ENCODE measurements at places on chromosomes 11 and 22.

GRCh38 chr11:1763796-1764661, at the start of gene CTSD:
TSS of gene CTSD (minus strand) at chr11:1763927. CDS start at chr11:1763859, 68 bp downstream.
- DNase-seq: peak; percentile 32

GRCh38 chr11:64870176-64870892, 8.1 kb downstream of the EHD1 start:
- DNase-seq: no peak

- DNase-seq: no peak
These were observed 66.0 kb downstream of the TBC1D22A start for GRCh38 chr22:46828323-46828900.

DNA sequence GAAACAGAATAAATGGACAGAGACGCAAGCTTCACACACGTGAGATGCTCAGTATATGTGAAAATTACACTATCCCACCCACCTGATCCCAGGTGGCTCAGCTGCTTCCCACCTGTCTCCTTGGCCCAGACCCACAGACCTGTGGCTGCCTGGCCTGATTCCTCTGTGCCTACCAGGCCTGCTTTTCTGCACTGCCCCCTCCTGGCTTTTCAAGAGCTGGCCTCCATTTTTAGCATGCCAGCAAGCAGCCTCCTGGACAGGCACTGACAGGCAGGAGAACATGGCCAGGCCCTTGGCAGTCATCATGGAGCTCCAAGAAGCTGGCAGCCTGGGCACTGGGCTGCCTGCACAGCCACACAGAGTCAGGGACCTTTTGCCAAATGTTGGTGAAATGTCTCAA, 79.5 kb upstream of the HMGXB4 start:
- no peak for DNase-seq

DNA sequence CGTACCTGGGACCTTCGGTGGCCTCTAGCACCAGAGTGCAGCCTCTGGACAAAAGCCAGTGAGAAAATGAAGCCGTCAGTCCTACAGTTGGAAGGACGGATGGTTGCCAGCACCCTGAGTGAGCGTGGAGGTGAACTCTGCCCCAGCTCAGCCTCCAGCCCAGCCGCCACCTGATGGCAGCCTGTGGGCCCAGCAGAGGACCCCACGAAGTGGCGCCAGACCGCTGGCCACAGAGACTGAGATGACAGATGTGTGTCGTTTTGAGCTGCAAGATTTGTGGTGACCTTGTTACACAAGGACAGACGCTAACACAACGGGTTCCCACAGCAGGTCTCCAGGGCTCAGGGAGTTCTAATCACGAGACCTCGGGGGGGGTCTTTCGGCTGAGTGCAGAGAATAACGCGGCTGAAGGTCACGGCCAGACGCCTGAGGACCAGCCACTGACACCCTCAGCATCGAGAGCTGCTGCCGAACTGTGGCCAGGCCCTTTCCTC, 75.0 kb downstream of the BRD1 start:
- no peak for DNase-seq

DNA sequence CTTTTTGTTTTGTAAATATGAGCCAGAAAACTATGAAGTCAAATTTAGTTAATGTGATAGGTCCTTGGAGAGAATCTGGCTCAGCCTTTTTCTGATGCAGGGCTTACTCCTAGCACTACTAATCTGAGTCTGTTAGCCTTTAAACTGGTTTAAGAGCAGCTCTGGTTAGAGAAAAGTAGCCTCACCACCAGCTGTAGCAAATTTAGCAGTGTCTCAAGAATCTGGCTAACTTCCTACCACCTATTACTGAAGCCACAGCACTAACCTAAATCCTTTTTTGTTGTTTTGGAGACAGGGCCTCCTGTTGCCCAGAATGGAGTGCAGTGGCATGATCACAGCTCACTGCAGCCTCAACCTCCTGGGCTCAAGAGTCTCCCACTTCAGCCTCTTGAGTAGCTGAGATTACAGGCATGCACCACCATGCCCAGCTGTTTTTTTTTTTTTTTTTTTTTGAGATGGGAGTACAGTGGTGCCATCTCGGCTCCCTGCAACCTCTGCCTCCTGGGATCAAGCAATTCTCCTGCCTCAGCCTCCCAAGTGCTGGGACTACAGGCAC, 13.9 kb downstream of the RBM4B start:
- DNase-seq: no peak

- DNase-seq: no peak
These were observed 20.5 kb upstream of the MPPED1 start for GRCh38 chr22:43391306-43391705.

DNA sequence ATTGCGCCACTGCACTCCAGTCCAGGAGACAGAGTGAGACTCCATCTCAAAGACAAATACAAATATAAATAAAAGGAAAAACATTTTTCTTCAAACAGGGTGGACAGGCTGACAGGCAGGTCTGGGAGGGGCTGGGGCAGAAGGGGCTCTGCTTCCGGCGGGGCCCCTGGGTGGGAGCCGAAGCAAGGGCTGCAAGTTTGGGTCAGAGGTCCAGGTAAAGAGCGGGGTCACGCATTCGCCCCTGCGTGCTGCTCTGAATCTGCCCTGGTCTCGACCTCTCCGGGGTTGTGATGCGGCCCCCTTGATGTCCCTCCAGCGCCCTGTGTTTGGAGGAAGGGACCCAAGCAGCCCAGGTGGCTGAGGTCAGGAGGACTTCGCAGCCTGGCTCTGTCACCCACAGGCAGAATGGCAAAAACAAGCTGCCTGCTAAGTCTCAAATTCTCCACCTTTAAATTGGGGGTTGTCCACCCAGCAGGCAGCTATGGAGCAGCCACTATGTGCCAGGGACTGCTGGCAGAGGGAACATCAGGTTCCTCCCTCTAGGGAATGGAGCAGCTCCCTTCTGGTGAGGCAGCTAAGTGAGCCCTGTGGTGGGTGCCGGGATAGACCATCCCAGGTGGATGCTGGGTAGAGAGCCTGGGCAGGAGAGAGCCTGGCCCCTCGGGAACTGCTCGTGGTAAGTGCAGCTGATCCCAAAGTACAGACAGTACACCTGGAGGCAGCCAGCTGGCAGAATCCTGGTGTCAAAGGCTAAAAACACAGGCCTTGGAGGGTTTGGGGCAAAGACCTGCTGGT, 10.3 kb upstream of the PHF21B start:
- DNase-seq: no peak

GRCh38 chr11:128180441-128181087, 406.8 kb downstream of the ETS1 start:
- DNase-seq: peak; percentile 8

DNA sequence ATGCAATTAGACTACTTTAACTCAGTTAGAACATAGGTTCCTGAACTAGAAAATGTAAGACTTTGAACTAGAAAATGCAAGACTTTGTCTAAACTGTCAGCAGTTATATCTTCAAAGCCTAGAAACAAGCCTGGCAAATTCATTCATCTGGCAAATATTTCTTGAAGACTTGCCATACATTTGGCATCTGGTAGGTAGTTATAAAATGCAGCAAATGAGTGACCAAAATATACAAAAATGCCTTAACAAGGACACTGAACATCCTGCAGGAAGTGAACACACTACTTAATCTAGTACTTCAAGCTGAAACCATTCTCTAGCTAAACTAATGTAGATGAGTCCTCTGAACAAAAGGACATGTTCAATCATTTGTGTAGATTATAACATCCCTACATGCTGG, 84.7 kb upstream of the SCUBE2 start:
- DNase-seq: no peak

GRCh38 chr11:117380676-117381075, 53.0 kb downstream of the CEP164 start:
- no peak for DNase-seq

- no peak for DNase-seq
These were observed 10.2 kb upstream of the CBX6 start for GRCh38 chr22:38881997-38882879.

GRCh38 chr11:17608821-17609220, 61.8 kb downstream of the OTOG start:
- DNase-seq: no peak

DNA sequence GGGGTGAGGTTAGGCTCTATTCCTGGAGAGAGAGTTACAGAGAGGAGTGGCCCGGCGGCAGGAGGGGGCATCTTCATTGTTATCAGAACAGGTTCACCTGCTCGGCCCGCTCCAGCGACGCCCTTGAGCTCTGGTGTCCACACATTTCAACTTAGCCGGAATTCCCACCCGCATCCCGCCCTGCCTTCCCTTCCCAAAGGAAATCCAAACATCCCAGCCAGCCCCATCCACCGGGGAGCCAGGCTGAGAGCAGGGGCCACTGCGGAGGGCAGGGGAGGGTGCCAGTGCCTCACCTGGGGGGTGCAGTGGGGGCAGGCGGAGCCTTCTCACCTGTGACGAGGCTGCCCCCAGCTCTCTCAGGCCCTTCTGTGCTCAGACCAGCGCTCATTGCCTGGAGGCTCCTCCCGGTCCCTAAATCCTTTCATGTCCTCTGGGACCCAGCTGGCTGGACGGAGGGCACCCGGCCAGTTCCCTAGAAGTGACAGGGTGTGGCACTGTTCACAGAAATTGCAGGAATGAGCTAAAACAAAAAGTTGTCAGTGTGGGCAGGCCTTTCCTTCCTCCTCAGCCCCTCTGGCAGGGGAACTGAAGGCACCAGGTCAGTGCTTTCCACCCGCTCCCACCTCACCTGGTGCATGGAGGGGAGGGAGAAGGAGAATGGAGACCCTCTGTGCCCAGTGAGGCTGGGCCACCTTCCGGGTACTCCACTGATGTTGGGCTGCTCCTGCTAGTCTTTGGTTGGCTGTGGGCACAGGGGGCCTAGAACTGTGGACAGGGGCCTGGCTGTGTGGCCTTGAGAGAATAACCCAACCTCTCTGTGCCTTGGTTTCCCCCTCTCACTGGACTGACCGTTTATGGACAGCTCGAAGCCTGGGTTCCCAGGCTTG, 2.2 kb upstream of the MRGPRG start:
- no peak for DNase-seq

- DNase-seq: no peak
These were observed 94.0 kb downstream of the APOL5 start for GRCh38 chr22:35811670-35812069.

GRCh38 chr11:127919206-127920000, 668.0 kb downstream of the ETS1 start:
- DNase-seq: no peak

DNA sequence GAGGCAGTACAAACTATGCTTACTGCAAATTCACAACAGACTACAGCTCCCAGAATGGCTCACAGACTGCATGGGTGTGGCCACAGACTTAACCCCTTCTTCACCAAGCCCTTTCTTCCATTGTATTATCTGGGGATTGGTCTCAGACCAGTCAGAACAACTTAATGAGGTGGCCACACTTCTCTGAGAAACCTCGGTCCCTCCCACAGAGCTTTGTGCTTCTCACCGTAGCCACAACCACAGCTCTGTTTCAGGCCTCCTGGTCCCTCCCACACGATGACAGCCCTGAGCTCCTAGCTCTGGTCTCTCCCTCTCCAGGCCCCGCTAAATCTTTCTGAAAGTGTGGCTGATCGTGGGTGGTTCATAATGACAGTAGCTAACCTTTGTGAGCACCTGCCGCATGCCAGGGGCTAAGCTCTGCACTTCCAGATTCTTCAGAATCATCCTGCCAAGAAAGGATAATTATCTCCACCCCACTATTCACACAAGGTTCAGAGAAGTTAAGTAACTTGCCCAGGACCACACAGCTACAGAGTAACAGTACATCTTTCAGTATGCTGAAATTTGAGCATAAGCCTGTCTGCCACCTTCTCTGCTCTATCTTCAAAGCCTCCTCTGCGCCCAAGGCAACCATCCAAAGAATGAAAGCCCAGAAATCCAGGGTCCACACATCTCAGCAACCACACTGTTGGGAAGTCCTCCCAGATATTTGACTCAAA, 5.4 kb downstream of the PDE2A start:
- no peak for DNase-seq

DNA sequence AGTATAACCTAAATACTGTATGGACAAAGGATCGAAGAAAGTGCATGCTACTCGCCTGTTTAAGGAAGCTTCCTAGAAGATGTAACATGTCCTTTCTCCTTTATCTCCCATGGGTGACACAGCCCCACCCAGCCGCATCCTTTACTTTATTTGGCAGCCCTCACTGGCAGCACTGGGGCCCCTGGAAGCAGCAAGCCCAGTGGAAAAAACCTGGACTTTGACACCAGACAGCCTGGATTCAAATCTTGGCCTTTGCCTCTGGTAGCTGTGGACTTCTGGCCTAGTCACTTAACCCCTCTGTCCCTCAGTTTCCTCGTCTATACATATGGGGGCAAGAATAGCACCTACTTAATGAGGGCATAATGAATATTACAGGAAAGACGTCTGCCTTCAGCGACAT, 67.1 kb downstream of the MYEOV start:
- DNase-seq: no peak

DNA sequence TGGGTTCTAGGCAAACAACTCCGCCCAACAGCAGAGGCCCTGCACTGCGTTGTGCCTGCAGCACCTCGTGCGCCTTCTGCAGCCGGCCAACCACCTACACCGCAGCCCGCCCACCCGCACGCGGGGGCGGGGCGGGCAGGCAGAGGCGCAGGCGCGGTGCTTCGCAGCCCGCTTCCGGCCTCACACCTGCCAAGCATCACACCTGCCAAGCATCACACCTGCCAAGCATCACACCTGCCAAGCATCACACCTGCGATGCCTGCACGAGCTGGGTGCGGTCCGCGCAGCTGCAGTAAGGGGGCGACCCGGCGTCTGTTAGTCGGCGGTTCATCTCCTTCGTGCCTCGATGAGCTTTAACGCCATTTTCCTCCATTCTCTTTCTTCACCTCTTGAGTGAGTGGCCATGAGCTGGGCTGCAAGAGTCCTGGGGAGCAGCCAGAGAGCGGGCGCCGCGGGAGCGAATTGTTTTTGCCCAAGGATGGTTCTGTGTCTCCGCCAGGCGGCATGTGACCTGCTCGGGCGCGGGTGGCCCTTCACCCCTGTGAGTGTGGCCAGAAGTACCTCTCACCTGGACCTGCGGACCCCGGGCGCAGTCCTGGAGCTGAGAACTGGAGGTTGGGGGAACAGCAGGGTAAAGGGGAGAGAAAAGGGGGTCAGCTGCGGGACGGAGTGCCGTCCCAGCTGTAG, at the start of gene LDHAL6A:
TSS of gene LDHAL6A (plus strand) at position 171 of the 687 bp plus-strand sequence. CDS start 825 bp downstream, outside the sequence.
- no peak for DNase-seq

GRCh38 chr11:64720640-64721358, 2.2 kb downstream of the NRXN2 start:
- no peak for DNase-seq

GRCh38 chr11:128621601-128622501, 34.5 kb upstream of the ETS1 start:
- no peak for DNase-seq
